ENCODE measurements at places on chromosomes 1 and 21.

DNA sequence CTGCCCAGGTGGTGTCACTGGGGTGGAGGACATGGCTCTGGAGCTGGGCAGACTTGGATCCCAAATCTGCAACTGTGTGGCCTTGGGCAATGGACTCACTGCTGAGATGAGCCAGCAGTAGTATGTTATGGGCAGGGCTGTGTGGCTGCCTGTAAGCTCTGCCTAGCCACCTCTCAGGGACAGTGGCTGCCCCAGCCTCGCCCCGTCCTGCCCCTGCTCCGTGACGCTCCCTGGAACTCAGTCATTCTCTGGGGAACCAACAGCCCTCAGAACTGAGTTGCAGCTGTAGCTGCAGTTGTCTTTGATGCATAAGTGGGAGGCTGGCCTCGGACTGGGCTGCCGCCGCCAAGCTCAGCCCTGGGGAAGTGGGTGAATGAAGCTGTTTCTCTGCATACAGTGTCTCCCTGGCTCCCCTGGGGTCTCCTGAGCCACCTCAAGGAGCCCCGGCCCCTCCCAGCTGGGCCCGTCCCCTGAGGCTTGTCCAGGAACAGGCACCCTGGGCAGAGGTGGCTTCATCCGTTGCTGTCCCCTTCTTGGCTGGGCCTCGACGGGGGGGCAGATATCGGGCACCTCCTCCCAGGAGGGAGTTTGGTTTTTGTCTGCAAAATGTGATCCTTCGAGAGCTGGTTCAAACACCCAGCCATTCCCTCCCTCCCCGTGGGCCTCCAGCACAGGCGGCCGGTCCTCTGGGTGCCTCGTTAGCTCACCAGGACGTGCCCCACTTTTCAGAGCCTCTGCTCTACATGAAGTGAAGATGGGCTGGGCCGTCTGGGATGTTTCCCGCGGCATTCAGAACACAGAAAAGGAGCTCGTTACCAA is 26.2 kb upstream of the PLCH2 start:
- DNase-seq = no peak

DNA sequence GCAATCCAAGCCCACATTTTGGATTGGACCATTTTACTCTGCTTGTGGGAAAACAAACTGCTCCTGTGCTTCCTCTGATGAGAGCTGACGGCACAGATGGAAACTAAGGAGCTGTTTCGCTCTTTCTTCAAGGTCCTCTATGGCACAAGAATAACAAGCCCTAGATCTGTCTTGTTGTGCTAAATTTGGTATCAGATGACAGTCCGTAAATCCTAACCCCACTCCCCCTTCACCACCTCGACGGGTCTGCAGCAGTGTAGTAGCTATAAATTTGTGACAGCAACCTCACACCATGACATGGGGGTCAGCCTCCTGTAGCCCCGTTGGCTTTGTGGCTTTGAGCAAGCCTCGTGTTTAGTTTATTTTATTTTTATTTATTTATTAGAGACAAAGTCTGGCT is 85.9 kb downstream of the ADSS2 start:
- DNase-seq = no peak

- no peak for DNase-seq
Observed at GRCh38 chr1:225572422-225572821, 80.5 kb downstream of the ENAH start.

- no peak for DNase-seq
Observed at GRCh38 chr21:38376693-38377092, 119.9 kb downstream of the KCNJ15 start.

- no peak for DNase-seq
Observed at GRCh38 chr1:224665016-224665415, 48.9 kb downstream of the CNIH3 start.

DNA sequence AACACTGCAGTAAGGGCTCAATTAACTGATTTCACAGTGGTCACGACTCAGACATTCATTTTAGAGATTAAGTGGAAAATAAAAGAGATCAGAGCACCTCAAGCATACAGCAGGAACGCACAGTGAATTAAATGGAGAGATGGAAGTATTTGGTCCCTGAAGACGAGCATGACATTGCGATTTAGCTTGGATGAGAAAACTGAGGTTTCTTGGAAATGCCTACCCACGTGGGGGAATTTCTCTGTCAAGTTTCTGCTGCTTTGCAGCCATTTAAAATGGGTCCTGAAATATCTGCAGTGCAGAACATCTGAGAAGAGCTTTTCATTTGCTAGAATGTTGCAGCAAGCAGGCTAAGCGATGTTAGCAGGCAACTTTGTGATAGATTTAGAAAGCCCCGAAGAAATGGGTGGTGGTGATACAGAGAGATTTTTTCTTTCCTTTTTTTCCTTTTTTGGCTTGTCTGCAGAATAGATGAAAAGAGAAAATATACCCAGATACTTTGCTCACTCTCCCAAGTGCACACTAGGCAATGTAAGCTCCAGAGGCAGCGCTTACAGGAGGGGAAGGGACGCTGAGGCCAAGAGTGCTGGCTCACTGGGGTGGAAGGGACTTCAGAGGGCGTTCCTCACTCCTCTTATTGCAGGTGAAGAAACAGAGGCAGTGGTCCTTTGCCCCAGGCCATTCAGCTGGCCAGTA is 258.0 kb downstream of the KCNJ6 start:
- no peak for DNase-seq

- DNase-seq = peak; percentile 52
Observed at GRCh38 chr1:67162954-67163353, 3.3 kb upstream of the IL23R start.

DNA sequence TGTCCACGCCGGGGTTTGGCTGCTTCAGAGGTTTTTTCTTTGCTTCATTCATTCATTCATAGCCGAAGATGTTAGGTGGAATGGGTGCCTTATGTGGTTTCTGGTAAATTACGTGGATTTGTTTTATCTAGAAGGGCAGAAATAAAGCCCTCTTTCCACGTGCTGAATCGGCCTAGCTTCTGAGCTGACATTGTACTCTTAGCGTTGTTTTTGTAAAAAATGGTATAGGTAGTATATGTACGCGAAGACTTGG is 1.5 kb downstream of the GALNT2 start:
- DNase-seq = no peak

GRCh38 chr1:240027059-240027462 is 64.6 kb upstream of the FMN2 start:
- DNase-seq = peak; percentile 6

DNA sequence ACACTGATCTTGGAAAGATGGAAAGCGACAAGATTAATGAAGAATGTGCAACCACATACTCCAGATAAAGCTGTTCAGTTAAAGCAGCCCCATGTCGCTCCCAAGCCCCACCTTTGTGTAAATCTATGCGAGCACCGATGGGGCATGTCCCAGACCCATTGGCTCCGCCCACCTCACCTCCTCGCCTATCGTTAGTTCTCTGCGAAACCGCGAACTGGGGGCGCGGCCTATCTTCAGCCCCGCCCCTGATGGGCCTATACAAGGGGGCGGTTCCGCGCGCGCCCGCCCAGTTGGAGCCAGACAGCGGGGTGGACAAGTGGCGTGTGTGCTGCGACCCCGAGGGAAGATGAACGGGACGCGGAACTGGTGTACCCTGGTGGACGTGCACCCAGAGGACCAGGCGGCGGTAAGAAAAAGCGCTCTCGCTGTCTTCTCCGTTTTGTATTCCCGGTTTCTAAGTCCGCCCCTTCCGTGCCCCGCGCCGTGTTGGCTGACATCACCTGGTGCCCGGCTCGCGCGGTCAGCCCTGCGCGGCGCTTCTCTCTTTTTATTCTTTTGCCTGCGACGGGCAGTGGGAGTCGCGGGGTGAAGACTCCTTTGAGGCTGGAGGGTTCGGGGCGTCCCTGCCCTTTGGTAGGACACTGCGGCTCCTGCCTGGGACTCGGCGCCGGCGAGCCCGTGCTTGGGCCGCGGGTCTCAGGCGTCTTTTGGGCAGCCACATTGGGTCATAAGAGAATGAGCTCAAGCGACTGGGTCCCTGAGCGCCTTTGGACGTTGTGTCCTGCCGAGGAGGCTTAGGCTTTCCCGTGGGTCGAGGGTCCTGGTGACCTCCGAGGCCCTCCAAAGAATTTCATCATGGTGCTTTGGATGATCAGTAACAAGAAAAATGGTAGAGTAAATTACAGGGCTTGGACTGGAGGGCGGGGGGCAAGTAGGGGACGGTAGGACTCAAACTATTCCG is at the start of gene TUFT1:
Gene TUFT1 (plus strand): TSS at position 289 of the 961 bp plus-strand sequence. CDS start 58 bp downstream, at position 347.
- DNase-seq = peak; percentile 95

DNA sequence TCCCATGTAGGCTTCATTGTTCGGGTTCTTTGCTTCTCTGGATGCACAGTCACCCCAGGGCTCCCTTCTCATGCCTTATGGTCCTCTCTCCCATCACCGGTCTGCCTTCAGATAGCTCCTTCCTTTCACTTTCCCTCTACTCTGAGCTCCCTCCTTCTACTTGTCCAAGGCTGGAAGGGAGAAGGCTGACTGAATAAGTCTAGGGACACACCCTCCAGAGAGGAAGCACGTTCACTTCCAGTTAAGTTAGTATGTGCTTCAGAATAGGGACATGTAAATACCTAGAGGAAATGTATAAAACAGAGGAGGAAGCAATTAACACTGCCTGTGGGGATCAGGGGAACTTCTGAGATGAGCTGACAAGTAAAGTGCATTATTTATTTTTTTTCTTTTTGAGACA is 23.5 kb downstream of the CXADR start:
- DNase-seq = no peak

DNA sequence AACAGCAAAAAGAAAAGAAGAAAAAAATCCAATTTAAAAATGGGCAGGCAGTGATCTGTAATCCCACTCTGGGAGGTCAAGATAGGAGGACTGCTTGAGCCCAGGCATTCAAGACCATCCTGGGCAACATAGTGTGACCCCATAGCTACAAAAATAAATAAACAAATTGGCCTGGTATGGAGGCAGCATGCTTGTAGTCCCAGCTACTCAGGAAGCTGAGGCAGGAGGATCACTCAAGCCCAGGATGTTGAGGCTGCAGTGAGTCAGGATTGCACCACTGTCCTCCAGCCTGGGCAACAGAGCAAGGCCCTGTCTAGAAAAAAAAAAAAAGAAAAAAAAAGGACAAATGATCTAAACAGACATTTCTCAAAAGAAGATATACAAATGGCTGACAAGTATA is 99.6 kb downstream of the EIF4G3 start:
- no peak for DNase-seq

GRCh38 chr1:59554011-59554663 is 257.2 kb downstream of the FGGY start:
- DNase-seq = no peak

DNA sequence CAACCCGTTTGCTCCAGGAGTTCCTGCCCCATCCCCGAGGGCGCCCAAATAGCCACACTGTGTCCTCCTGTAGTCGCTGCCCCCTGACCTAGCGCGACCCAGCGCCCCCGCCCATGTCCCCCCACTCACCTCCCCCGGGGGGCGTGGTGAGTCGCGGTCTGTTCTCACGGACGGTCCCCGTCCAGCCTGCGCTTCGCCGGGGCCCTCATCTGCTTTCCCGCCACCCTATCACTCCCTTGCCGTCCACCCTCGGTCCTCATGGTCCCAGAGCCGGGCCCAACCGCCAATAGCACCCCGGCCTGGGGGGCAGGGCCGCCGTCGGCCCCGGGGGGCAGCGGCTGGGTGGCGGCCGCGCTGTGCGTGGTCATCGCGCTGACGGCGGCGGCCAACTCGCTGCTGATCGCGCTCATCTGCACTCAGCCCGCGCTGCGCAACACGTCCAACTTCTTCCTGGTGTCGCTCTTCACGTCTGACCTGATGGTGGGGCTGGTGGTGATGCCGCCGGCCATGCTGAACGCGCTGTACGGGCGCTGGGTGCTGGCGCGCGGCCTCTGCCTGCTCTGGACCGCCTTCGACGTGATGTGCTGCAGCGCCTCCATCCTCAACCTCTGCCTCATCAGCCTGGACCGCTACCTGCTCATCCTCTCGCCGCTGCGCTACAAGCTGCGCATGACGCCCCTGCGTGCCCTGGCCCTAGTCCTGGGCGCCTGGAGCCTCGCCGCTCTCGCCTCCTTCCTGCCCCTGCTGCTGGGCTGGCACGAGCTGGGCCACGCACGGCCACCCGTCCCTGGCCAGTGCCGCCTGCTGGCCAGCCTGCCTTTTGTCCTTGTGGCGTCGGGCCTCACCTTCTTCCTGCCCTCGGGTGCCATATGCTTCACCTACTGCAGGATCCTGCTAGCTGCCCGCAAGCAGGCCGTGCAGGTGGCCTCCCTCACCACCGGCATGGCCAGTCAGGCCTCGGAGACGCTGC is 1.1 kb downstream of the HTR6 start:
- no peak for DNase-seq

DNA sequence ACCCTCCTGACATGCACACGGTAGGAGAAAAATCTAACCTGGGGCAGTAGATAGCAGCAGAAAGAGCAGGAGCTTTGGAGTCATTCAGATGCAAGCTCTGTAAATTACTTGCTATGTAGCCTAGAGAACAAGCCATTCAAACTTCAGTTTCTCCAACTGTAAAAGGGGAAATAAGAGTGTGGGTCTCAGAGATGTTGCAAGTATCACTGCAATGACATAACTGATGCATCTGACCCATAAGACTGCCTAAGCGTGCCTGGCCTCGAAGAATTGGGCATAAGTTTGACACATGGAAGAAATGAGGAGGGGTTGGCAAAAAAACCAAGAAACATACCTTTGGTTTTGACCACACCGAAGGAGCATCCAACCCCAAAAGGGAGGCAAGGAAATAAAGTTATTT is 5.2 kb downstream of the AK2 start:
- DNase-seq = no peak

DNA sequence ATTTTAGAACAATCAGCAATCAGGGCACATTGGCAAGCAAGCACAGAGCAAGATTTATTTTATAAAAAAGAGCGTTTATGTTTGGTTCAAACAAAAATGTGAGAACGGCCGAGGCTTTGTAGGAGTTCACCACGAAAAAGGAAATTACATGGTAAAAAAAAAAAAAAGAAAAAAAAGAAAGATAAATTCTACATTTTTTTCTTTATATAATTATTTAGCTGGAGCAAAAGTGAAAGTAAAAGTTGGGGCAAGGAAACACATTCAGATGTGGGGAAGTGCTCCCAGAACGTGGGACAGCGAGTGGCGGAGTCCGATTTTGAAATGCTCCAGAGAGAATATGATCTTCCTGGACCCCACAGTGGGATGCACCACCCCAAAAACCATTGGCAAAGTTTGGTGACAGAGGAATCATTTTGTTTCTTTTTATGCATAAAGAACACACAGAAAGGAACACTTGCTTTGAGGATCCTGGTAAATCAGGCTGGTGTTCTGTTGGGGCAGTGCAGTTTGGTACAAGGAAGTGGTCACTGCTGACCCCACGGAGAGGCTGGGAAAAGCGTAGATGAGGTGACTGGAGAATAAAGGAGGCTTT is 16.3 kb upstream of the ATP5PO start:
- DNase-seq = no peak

GRCh38 chr1:86201311-86201710 is 44.7 kb upstream of the COL24A1 start:
- no peak for DNase-seq

- no peak for DNase-seq
Observed at GRCh38 chr1:32116531-32116930, 8.7 kb downstream of the KPNA6 start.

- DNase-seq = no peak
Observed at GRCh38 chr1:6776895-6777294, 8.4 kb upstream of the CAMTA1 start.

DNA sequence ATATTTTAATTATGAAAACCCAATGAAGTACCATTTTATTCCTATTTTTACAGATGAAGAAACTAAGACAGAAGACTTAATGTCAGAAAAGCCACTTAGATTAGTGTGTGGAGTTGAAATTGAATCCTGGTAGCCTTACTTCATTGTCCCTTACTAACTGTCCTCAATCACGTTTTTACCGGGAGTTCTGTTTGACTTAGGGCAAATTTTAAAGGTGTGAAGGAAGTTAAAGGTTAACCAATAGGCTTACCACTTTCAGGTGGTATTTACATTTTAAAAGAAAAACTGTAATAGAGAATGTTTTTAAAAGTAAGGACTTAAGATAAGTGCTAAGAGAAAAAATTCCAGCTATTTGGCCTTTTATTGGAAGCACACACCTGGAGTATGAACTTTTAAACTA is 12.4 kb downstream of the RRP15 start:
- no peak for DNase-seq

GRCh38 chr21:46094401-46095082 is 3.4 kb upstream of the COL6A2 start:
- no peak for DNase-seq
